Tibial nerve (tissue), 4 donors: ENCODE measurements at places on chromosomes 7 and 10. TPM values are rescaled to one million over a fixed set of nuclear protein-coding genes. Genes with fewer than 3 reads are reported as not detected.

DNA sequence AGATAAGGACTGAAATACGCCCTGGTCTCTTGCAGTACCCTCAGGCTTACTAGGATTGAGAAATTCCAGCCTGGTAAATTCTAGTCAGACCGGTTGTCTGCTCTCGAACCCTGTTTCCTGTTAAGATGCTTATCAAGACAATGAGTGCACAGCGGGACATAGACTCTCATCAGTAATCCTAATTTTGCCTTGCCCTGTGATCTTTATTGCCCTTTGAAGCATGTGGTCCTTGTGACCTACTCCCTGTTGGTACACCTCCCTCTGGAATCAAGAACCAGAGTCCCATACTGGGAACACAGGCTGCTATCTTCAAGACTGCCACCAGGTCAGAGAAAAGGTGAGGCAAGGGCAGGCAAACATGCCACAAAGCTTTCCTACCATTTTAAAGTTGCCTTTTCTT lies 7.2 kb downstream of the C10orf53 start:
- DNase-seq, result no peak

DNA sequence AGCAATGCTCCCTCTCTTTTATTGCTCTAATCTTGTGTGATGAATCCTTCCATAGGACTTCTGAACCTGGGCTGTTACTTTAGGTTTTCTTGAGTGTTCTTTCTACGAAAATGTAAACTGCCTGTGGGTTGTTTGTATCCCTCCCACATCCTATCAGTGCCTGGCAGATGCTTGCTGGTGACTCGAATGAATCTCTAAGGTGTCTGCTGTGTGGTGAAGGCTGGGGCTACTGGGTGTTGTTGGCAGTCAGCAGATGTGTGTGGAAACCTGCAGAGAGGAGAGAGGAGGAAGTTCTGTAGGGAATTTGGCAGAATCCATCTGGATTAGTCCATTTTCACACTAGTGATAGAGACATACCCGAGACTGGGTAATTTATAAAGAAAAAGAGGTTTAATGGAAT lies 639.4 kb downstream of the CALN1 start:
- DNase-seq, result no peak

DNA sequence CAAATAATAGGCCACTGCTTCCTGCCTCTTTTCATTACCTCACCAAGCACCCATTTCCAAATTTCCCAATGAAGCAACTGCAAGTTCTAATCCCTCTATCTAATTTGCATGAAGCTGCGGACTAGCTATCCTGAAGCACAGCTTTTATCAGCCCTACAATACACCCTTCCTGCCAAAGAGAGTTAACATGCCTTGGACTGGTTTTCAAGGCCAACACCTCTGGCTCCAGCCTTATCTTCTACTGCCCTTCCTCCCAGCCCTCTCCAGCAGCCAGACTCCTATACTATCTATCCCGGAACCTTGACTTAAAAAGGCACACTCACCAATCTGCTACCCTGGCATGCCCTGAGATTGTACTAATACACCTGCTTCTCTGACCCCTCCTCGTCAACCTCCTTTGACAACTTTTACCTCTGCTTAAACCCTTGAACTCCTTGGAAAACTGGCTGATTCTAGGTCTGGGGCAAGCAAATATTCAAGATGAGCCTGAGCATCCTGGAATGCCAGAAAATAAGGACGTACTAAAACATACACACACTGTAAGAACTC lies 73.4 kb downstream of the SGMS1 start:
- no peak for DNase-seq

GRCh38 chr10:32964270-32964669 lies 6.2 kb upstream of the ITGB1 start:
- DNase-seq, result no peak

DNA sequence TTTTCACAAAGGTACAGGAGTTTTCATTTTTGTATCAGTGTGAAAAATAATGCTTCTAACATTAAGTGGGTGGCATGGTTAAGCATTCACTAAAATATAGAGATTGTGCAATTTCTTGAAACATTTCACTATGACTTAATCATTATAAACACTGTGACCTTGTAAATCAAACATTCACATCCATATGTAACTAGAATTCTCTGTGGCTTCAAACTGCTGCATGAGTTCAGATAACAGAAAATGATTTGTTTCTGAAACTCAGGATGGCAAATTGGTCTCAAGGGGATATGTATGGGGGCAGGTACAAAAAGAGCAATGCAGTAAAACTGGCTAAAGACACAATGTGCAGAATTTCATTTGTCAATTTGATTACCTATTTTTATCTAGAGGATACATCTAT lies 3.8 kb downstream of the FAM133B start:
- no peak for DNase-seq

- DNase-seq, result no peak
These were observed 27.1 kb downstream of the ACSM6 start for GRCh38 chr10:95221124-95221523.

- DNase-seq, result no peak
These were observed 551.3 kb upstream of the STEAP1 start for GRCh38 chr7:89602984-89603383.

DNA sequence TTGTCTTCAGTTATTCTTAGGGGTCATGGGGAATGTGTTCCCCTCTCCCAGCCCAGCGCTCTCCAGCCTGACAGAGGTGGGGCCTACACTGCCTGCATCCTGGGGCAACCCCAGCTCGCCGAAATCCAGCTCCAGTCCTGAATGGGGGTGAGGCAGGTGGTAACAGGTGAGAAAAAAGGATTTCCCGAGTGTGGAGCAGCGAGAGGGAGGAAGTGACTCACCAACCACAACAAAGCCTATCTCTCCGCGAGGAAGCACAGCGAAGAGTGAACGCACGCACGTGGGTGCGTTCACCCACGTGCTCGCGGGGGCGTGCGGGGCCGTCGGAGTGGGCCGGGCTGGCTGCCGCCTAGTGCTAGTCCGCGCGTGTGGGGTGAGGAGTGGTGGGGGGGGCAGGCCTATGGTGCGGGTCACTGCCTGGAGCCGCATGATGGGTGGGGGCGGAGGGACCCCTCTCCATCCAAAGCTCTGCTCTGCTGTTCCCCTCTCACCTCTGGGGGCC lies 855 bp upstream of the PALD1 start:
- no peak for DNase-seq

DNA sequence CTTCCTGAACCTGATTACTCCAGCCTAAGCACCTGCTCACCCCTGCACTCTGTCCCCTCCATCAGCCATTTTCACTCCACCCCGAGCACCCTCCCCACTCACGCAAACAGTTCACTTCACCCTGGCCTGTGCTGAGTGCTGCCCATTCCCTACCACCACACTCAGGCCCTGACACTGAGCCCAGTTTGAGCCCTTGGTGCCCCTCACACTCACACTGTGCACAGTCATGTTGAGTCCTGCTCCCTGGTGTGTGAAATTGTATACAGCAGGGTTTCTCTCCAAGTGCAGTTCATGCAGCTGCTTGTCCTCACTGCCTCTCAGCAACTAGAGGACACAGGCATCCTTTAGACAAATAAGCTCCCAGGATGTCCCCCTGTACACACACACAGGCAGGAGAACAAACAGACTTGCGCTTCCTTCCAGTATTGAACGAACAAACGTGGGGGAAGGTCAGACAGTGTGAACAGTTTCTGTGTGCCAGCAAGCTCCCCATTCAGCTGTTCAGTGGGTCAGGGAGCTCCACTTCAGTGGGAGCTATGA lies 6.8 kb downstream of the MYO1G start:
- no peak for DNase-seq

GRCh38 chr7:45579391-45579801 lies 5.2 kb downstream of the ADCY1 start:
- no peak for DNase-seq

DNA sequence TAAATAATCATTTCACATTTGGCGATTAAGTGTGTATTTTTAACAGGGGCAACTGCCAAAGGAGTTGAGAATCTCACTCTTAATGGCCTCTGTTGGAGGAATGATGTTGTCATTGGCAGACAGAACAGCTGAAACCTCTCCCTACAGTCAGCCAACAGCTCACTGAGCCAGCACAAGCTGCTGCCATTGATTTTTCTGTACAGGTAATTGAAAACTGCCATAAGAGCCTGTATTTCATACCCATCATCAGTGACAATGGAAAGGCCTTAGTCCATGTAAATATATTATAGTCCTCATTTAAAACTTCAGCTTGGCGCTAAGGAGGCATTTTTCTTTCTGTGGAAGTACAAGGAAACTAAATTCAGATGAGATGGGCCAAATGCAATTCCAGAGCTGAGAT lies 28.1 kb upstream of the PTN start:
- no peak for DNase-seq

DNA sequence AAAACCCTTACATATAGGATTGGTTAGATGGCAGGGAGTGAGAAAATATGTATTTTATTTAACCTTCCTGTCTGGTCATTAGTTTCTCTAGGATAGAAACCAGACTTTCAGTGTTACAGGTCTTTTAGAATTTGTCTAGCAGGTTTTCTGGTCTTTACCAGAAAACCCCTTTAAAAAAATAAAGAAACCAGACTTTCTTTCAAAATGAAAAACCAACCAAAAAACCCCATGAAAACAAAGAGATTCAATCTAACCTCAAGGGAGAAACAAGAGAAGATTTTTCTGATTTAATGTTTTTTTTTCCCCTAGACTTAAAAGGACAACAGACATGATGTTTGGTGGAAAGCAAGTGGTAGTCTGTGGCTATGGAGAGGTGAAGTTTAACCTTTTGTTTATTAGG lies 28.7 kb upstream of the STRIP2 start:
- DNase-seq, result no peak

GRCh38 chr7:81882086-81882485 lies 112.2 kb upstream of the HGF start:
- DNase-seq, result no peak

DNA sequence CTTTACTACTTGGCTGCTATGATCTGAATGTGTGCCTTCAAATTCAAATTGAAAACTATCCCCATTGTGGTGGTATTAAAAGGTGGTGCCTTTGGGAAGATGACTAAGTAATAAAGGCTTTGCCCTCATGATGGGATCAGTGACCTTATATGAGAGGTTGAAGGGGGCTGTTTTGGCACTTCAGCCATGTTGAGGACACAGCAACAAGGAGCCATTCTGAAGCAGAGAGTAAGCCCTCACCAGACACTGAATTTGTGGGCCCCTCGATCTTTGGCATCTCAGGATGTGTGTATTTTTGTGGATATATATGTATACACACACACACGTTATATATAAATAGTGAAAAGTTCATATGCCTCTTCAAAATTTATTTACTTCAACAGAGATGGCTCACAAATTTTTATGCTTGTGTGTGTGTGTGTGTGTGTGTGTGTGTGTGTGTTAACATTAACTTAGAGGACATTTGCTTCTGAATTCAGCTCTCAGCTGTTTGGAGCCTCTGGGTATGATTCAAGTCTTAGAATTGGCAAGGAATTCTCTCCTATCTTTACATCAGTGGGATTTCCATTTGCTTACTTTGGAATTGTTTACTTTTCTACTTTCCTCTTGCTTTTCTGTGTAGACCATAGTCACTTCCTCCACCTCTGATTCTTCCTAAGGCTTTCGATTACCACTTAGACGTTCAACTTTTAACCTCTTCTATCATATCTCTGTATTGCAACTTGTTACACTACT lies 66.6 kb downstream of the MAGI2 start:
- no peak for DNase-seq

DNA sequence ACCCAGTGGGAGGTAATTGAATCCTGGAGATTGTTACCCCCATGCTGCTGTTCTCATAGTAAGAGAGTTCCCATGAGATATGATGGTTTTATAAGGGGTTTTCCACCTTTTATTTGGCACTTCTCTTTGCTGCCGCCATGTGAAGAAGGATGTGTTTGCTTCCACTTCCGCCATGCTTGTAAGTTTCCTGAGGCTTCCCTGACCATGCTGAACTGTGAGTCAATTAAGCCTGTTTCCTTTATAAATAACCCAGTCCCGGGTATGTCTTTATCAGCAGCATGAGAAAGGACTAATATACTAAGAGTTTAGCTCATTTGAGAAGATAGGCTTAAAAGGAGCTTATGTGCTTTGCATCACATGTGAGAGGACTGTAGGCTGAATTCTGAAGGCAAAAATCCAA lies 29.3 kb downstream of the TMEM248 start:
- DNase-seq, result no peak

DNA sequence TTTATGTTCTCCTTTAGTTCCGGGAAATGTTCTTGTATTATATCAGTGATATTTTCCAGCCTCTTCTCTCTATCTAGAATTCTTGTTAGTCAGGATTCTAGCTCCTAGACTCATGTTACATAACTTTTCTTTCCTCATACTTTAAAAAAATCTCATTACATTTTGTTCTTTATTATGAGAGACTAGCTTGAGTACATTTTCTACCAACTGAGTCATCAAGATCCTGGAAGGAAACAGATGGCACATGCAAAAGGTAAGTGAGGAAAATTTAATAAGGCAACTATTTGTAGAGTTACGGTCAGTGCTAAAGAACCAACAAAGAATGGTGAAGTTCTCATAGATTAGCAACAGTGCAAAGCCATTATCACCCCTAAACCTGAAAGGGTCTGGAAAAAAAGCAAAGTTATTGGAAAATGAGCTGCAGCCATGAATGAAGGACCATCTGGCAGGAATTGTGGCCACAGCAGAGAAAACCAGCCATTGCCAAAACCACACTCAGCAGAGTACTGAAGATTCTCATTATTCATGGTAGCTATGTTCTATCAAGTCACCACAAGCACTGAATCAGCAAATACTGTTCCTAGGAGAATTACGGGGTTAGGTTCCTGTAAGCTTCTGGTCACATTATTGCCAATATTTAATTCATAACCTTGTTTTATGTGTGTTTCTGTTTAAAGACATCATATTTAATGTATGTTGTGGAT lies 98.3 kb upstream of the C7orf33 start:
- DNase-seq, result no peak

DNA sequence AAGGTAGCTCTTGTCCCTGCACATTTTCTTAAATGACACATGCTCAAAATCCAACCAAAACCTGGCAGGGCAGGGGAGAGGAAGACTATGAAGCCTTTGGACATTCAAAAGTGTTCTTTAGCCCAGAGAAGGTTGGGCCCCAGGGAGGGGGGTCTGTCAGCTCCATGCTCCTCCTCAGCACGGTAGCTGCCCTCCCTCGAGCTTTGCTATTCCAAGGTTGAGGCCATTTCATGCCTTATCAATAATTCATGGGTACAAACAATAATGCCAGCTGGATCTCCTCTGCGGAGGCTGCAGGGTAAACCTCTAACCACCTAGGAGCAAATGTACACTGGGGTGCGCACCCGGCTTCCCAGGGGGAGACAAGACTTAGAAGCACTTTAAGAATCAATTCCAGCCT lies 61.5 kb downstream of the SLIT1 start:
- no peak for DNase-seq

WDR37 gene
- total RNA-seq, result 14.4 TPM

GFRA1 gene
- total RNA-seq, result 104 TPM

SHH gene
- total RNA-seq, result 14.7 TPM

ZNF655 gene
- total RNA-seq, result 140 TPM

PFKP gene
- total RNA-seq, result 31.8 TPM

PALD1 gene
- 10.5 TPM for total RNA-seq

CPN1 gene
- total RNA-seq, result not detected

PRKG1 gene
- 14.5 TPM for total RNA-seq

TIMM23 gene
- total RNA-seq, result 36.9 TPM

FOXP2 gene
- 16.4 TPM for total RNA-seq

NXPH1 gene
- not detected for total RNA-seq

SPDYE1 gene
- not detected for total RNA-seq

LSM8 gene
- total RNA-seq, result 25.2 TPM

SLC37A3 gene
- total RNA-seq, result 39.5 TPM
